ENCODE measurements at places on chromosomes 1 and 21. TPM values are rescaled to one million over a fixed set of nuclear protein-coding genes. Genes with fewer than 3 reads are reported as not detected.

The RIPPLY3 gene
- not detected for polyA plus RNA-seq

The KCNA2 gene
- polyA plus RNA-seq, result not detected

The TSPEAR gene
- not detected for polyA plus RNA-seq

The PCBP3 gene
- 1.3 TPM for polyA plus RNA-seq

The TFF3 gene
- polyA plus RNA-seq, result not detected

The ASTN1 gene
- polyA plus RNA-seq, result not detected

The CASQ2 gene
- not detected for polyA plus RNA-seq

DNA sequence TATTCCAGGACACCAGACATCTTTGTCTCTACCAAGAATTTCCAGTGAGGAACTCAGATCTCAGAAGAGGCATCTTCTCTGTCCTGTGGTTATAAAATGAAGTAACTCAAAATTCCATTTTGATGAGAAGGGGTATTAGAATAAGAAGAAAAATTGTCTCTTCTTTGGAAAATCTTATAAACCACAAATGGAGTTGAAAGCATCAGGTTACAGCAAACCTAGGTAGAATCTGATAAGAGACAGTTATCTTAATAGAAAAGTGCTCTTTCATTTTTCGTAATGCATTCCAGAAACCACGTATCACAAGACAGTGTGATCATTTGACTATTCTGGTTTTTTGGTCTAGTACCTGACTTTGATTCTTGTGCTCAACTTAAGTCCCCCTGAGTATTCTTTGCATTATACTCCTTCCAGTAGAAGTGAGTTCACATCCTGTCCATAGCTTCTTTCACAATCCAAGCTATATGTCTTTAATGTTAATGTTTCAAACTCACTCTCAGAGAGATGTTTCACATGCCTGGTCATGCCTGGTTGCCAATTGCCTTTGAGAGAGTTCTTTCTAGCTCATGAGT is 120.9 kb upstream of the PRDX6 start:
- DNase-seq, result peak; percentile 55
- H3K36me3 ChIP-seq, result no peaks in the 10 kb centered on the region
- H3K4me3 ChIP-seq, result no peak overlapping the region
- no peaks in the 10 kb centered on the region for H3K27me3 ChIP-seq

GRCh38 chr1:41766546-41766945 is 152.2 kb downstream of the HIVEP3 start:
- no peak overlapping the region for H3K4me3 ChIP-seq
- H3K27ac ChIP-seq, result no peak overlapping the region
- peaks cover 5% of the 10 kb centered on the region for H3K4me1 ChIP-seq
- DNase-seq, result no peak

GRCh38 chr21:34892209-34892608 is 156.9 kb downstream of the RUNX1 start:
- no peak for DNase-seq
- peaks cover 19% of the 10 kb centered on the region for H3K4me1 ChIP-seq
- no peak overlapping the region for H3K4me3 ChIP-seq
- no peaks in the 10 kb centered on the region for H3K27me3 ChIP-seq

GRCh38 chr1:234902774-234903547 is 225.7 kb downstream of the TOMM20 start:
- no peak overlapping the region for H3K27ac ChIP-seq
- peaks cover 14% of the 10 kb centered on the region for H3K4me1 ChIP-seq
- H3K27me3 ChIP-seq, result no peaks in the 10 kb centered on the region
- H3K36me3 ChIP-seq, result no peaks in the 10 kb centered on the region
- no peak for DNase-seq
- H3K4me3 ChIP-seq, result no peak overlapping the region

DNA sequence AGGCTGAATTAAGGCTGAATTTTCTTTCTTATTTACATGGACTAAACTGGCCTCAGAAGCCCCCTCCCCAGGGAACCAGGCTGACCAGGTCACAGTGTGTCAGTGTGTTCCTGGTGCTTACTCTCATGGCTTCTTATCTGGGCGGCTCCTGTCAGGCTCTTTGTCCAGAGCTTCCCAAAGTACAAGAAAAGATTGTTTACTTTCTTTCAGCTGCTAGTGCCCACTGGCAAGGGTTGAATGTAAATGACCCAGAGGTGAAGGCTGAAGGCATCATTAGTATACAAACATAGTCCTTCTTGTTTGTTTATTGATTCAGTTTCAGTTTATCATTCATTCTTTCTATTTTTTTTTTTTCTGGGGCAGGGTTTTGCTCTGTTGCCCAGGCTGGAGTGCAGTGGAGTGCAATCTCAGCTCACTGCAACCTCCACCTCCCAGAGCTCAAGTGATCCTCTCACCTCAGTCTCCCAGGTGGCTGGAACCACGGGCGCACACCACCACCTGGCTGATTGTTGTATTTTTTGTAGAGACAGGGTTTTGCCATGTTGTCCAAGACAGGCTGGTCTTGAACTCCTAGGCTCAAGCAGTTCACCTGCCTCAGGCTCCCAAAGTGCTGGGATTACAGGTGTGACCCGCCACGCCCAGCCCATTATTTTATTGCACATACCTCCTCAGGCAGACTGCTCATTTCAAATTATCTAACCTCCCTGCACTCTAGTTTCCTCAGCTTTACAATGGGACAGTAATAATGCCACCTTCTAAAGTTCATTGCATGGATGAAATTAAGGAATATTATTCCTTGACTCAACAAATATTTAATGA is 9.8 kb upstream of the KDM4A start:
- DNase-seq, result no peak
- no peaks in the 10 kb centered on the region for H3K4me1 ChIP-seq
- H3K36me3 ChIP-seq, result no peaks in the 10 kb centered on the region
- no peak overlapping the region for H3K4me3 ChIP-seq
- H3K27ac ChIP-seq, result no peak overlapping the region

DNA sequence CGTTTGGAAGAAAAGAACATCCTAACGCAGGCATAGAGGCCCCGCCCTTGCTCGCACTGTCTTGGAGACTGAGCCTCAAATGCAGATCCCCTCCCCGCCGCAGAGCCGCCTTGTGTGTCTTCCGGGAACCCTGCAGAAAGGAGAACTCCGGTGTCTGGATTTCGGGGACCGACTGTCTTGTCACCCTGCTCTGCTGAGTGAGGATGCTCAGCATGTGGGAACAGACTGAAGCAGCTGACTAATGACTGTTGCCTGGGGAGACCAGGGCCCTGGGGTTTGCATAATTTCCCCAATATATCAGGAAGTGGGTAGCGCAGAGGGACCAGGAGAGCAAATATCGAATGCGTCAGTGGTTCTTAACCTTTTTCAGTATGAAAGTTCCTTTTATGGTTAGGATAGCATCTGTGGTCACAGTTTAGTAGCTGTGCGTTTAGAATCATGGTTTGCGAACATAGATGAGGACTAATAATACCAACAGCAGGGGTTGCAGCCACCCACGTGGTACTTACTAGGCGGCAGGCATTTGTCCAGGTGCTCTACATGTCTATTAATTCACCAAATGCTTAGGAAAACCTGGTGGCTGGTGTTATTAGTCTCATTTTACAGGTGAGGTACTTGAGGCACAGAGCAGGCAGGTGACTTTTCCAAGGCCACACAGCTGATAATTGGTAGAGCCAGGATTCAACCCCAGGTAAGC is 14.3 kb downstream of the GPR137B start:
- no peaks in the 10 kb centered on the region for H3K4me1 ChIP-seq
- H3K27ac ChIP-seq, result no peak overlapping the region
- H3K4me3 ChIP-seq, result no peak overlapping the region
- H3K27me3 ChIP-seq, result no peaks in the 10 kb centered on the region
- DNase-seq, result no peak

GRCh38 chr1:43423672-43424550 is 29.8 kb downstream of the HYI start:
- H3K4me1 ChIP-seq, result no peaks in the 10 kb centered on the region
- peaks cover 15% of the 10 kb centered on the region for H3K36me3 ChIP-seq
- no peaks in the 10 kb centered on the region for H3K27me3 ChIP-seq
- DNase-seq, result no peak

DNA sequence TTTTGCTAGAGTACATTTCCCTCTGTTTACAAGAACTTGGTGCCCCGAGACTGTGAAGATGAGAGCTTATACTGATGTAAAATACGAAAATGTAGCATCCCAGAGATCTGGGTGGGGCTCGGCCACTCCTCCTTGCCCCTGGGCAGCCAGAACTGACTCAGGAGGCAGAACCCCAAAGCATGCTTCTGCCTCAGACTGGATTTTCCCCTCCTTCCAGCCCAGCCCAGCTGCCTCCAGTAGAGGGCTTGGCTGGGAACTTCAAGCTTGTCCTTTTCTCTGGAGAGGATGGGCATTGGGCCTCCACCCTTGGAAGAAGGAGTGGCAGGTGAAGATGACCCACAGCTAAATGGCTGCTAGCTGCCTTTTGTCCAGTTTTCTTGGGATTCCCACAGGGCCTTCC is 24.3 kb upstream of the BTG2 start:
- no peaks in the 10 kb centered on the region for H3K36me3 ChIP-seq
- H3K4me3 ChIP-seq, result no peak overlapping the region
- H3K27ac ChIP-seq, result no peak overlapping the region
- H3K27me3 ChIP-seq, result peaks cover 5% of the 10 kb centered on the region
- DNase-seq, result peak; percentile 77

GRCh38 chr1:86380257-86380861 is 15.8 kb downstream of the ODF2L start:
- H3K27ac ChIP-seq, result 0 out of 2 replicates have a peak overlapping the region, but pooled peaks have one; percentile 8
- H3K4me1 ChIP-seq, result peaks cover 19% of the 10 kb centered on the region
- H3K36me3 ChIP-seq, result peaks cover 4% of the 10 kb centered on the region

- no peak overlapping the region for H3K4me3 ChIP-seq
- H3K27ac ChIP-seq, result no peak overlapping the region
- no peak for DNase-seq
These were observed 56.7 kb downstream of the B3GALT5 start for GRCh38 chr21:39669485-39669884.

- no peak overlapping the region for H3K4me3 ChIP-seq
- no peaks in the 10 kb centered on the region for H3K36me3 ChIP-seq
- H3K27me3 ChIP-seq, result no peaks in the 10 kb centered on the region
- no peaks in the 10 kb centered on the region for H3K4me1 ChIP-seq
These were observed 265.8 kb upstream of the ST6GALNAC5 start for GRCh38 chr1:76601465-76601864.

DNA sequence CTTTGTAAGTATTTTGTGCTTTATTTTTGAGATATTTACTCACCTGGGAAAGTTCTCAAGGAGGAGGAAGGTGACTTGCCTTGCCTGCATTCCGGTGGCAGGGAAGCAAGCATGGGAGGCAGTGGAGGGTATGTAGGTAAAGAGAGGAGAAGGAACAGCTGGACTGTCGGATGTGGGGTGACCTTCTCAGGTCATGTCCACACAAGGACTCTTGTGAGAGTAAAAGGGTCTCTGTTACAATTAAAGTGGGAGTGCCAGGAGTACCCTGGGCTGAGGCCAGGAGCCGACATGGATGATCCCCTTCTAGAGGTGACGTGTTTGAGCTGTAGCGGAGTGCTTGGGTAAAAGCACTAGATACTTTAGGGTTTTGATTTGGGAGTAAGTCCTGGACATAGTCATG is 25.0 kb downstream of the UBE4B start:
- H3K4me1 ChIP-seq, result peaks cover 22% of the 10 kb centered on the region
- H3K4me3 ChIP-seq, result no peak overlapping the region
- H3K27ac ChIP-seq, result peak overlapping the region; percentile 73
- H3K27me3 ChIP-seq, result no peaks in the 10 kb centered on the region

DNA sequence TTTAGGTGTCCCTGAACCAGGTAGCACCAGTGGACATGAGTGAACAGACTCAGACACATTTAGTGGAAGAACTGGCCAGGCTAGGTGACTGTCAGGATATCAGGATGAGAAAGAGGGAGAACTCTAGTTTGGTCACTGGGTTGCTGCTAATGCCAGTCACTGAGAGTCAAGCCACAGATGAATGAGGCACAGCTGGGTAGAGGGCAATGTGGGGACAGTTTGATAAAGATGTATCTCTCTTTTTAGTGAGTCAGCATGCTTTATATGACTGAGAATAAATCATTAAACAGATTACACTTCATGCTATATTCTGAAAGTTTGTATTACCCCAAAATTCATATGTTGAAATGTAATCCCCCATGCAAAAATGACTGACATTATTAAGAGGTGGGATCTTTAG is 87.1 kb downstream of the SELENOF start:
- H3K27me3 ChIP-seq, result peaks cover 26% of the 10 kb centered on the region
- H3K36me3 ChIP-seq, result no peaks in the 10 kb centered on the region
- no peak for DNase-seq
- no peak overlapping the region for H3K27ac ChIP-seq

Data from GM23248 (cell line).